ENCODE measurements at places on chromosomes 2 and 18.

DNA sequence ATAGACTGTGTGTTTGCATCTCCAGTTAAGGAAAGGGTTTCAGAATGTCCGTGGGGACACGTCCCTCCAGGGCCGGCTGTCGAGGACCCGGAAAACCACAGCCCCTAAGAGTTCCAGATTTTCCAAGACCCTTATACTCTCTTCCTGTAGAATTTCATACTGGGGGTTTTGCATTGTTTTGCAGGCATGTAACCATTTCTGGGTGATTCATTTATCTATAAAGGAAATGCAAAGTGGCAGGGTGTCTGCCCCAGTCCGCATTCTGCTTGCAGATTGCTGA is 8.5 kb downstream of the SP9 start:
- no peak for DNase-seq

DNA sequence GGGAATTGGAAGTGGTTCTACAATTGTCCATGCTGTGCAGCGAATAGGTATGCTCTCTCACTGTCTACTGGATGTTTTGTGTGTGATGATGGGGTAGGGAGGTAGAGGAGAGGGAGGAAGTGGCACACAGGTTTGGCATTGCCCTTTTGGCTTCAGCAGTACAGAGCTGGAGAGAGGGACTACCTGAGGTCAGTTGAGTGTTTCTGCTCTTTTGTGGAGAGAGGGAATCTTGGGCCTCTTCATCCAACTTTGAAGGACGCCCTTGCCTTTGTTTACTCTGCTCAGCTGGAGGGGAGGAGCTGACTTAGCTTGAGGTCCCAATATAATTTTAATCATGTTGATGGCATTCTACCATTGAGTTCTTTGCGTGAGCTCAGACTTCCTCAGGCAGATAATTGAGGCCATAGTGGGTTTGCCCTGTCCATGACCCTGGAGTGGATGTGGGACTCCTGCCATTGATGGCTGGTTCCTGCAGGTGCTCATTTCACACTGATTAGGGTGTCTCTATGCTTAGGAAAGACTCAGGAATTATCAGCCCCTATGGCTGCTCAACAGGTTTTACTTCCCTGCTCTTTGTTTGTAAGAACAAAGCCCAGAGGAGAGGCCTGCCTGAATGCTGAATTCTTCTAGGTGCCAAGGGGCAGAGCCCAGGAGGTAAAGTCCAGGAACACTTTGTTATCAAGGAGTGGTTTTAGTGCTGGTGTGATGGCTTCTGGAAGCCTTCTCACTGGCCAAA is 7.2 kb downstream of the RPIA start:
- no peak for DNase-seq

- DNase-seq = peak; percentile 72
Measured at GRCh38 chr2:69911985-69912563, 2.8 kb upstream of the MXD1 start.

- no peak for DNase-seq
Measured at GRCh38 chr2:71783215-71783614, 329.9 kb downstream of the DYSF start.

- no peak for DNase-seq
Measured at GRCh38 chr2:26000561-26001082, 18.3 kb upstream of the KIF3C start.

DNA sequence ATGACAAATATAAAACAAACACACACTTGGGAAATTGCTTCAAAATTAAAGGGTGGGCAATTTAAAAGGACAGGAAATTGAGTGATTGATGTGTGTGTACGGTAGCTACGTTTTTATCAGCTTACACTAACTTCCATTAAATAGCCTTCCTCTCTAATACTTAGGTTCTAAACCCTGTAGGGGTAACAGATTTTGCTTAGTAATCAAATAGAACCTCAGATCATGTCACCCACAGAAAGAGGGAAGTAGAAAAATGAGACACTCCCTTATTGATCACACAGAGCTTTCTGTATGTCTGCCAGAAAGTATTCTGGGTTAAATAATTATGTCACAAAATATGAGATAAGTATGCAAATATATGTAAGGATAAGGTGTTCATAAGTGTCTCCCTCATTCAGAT is 93.3 kb downstream of the ICA1L start:
- DNase-seq = no peak

DNA sequence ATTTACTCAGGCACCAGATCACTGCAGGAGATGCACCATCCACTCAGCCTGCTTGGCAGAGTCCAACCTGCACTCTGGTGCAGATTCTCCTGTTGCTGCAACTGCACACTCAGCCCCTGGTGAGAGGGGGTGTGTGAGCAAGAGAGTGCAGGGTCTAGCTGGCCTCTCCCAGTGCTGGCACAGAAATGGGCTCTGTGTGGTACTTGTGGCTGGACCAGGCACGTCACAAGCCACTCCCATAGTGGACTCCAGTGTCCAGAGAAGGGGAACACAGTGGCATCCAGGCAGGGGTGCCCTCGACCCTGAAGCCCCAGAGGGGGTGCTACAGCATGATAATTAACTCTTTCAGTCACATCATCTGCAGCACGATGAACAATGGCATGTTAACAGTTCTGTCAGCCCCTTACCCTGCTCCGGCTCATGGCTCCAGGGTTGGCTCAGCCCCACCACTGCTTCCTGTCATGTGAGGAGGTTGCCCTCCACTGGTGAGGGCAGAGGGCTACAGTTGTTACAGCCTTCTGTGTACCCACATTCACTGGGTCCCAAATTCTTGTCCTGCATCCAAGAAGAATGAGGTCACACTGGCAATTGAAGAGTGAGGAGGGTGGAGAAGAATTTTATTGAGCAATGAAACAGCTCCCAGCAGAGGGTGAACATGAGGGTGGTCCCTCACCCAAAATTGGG is 135.7 kb downstream of the EVA1A start:
- no peak for DNase-seq
